ENCODE measurements at places on chromosomes 4 and X.

GRCh38 chr4:145540235-145540634 is 58.6 kb downstream of the SMAD1 start:
- no peak for DNase-seq

- DNase-seq, result no peak
These were observed 1068.2 kb downstream of the GLUD2 start for GRCh38 chrX:122115604-122116003.

- no peak for DNase-seq
These were observed 742.3 kb upstream of the POU3F4 start for GRCh38 chrX:82765811-82766210.

DNA sequence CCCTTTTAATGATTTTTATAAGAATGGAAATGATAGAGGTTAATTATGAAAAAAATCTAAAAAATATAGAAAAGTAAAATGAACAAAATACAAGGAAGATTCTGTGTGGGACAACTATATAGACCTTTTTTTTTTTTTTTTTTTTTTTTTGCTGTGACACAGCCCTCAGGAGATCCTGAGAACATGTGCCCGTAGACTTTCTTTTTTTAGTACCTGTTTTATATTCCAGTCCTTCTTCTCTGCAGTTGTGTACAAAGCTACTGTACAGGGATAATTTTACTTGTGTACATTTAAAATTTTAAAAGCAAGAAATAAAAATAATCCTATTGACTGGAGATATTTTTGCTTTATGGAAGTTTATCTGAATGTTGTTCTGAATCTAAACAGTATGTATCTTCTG is 85.5 kb downstream of the KDM6A start:
- no peak for DNase-seq

- no peak for DNase-seq
These were observed 41.1 kb downstream of the HPF1 start for GRCh38 chr4:169716677-169717076.

GRCh38 chr4:122086338-122087065 is 65.6 kb upstream of the BLTP1 start:
- DNase-seq, result no peak

- DNase-seq, result no peak
These were observed 12.9 kb upstream of the WDR19 start for GRCh38 chr4:39169426-39169825.

- DNase-seq, result no peak
These were observed 339.6 kb downstream of the ANKRD50 start for GRCh38 chr4:124372916-124373315.

GRCh38 chr4:39565878-39566600 is 38.8 kb upstream of the UGDH start:
- DNase-seq, result no peak

DNA sequence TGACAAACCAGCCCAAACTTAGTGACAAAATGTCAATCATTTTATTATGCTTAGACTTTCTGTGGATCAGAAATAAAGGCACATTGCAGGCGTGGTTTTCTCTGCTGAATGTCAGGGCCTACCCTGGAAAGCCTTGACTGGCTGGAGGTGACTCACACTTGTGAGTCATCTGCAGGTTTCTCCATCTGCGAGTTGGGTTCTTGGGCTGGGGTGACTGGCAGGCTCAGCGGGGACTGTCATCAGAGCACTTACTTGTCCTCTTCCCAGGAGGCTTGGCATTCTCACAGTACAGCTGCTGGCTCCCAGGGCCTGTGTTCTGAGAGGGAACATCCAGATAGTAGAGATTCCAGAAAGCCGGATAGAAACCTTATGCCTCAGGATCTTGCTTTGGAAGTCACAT is 153.8 kb upstream of the AGA start:
- no peak for DNase-seq

DNA sequence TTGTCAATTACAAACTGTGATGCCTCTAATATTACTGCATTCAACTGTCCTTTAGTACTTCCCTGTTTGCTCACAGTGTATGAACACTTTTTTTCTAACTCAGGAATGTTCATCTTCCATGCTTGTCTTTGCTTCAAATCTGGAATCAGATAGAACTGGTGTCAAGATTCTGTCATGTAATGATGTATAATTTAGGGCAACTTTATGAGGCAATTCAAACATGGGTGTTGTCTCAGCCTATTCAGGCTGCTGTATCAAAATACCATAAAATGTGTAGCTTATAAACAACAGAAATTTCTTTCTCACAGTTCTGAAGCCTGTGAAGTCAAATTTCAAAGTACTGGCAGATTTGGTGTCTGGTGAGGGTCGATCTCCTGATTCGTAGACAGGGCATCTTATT is 1012.9 kb downstream of the RAB28 start:
- no peak for DNase-seq

DNA sequence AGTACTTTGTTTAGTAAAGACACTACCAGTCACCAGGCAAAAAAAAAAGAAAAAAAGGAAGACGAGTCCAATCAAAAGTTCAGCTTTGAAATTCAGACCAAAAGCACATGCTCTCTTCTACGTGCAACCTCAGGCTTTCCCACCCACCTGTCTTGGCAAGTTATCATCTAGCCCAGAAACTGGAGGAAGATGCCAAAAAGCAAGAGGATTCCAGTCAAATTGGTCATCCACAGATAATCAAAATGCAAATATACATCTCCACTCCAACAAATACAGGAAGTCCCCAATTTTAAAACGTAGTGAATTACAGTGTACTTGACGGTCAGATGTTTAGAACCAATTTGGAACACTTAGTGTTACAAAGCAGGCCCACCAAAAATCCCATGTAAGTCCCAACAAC is 96.5 kb downstream of the PALLD start:
- DNase-seq, result no peak

- DNase-seq, result no peak
These were observed 332.6 kb downstream of the ARHGAP10 start for GRCh38 chr4:148064451-148064850.

GRCh38 chr4:926538-926937 is 5.6 kb downstream of the GAK start:
- peak; percentile 17 for DNase-seq

DNA sequence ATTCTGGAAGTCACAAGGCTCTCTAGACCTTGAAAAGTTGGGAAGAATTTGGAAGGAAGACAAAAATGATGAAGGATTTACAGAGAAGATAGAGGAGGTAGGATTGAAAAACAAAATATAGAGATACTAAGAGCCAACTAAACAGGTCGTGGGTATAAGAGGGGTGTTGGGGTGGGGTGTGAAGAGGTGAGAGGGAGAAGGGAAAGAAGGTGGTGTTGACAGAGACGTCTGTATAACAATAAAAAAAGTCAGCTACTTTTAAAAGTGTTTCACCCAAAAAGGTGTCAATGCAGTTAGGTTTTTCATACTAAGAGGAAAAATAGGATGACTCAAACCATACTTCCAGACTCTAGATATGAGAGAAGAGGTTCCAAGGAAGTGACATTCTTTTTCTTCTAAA is 33.0 kb upstream of the MAP3K15 start:
- DNase-seq, result no peak

DNA sequence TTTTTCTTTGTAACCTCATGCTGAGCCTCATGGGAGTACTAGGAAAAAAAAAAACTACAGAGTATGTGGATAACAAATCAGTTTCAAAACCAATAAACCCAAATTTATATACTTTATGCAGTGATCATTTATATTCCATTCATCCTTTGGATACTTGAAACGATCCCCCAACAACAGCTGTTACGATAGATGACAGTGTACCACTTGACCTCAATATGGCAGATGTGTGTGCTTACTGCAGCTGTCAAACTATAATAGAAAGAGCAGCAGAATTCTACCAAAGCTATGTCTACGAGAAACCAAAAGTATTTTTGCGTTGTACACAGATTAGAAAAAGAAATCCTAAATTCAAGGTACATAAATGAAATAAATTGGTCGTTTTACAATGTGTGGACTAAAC is 337.8 kb downstream of the PDGFC start:
- no peak for DNase-seq

- peak; percentile 39 for DNase-seq
These were observed 773 bp upstream of the VMA21 start for GRCh38 chrX:151396042-151396824.

DNA sequence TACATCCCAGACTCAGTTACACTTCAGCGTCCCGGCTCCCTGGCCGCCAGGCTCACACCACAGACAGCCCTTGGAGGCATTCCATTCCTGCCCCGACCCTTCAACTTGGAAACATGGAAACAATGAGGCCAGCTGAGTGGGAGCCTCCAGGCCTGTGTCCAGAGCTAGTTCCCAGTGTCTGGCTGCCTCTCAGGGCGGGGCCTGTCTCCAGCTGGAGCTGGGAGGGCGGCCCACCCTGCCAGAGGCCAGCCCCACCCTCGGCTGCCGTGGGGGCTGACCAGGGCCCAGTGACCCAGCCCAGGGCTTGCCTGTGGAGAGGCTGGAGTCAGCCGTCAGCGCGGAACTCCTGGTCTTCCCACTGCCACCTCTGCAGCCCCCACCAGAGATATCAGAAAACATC is 37.4 kb upstream of the SPON2 start:
- DNase-seq, result no peak

DNA sequence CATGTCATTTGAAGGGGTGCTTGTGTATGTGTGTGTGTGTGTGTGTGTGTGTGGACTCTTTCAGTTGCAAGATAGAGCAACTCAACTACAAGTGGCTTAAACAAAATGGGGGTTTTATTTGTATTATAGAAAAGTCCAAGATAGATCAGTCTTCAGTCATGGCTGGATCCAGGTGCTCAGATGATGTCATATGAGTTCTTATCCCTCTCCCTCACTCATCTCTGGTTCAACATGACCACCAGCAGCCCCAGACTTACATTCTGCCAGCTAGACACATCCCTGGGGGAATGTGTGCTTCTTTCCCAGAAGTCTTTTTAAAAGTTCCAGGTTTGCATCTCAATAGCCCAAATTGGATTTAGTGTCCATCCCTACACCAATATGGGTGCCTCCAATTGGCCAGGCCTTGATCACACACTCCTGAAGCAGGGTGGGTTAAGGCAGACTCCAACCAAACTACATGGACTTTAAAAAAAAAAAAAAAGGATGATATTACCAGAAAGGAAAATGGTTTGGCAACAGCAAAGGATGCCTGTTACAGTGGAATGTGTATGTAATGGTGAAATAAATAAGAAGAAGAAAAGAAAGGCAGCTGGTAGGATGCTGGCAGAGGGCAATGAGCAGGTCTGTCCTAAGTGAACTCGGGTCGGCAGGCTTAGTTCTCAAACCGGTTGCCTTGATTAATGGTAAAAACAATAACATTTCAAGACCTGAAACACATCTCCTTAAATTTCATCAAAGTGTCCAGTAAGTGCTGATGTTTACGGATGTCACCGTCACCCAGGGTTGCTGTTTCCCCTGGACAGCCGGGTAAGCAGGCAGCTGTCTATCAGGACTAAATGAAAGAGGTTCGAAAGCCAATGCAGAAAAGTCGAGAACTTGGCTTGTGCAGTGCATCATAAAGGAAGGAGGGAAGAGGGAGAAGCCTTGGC is 107.7 kb downstream of the SMIM20 start:
- DNase-seq, result no peak

- DNase-seq, result no peak
These were observed 90.9 kb downstream of the EFNB1 start for GRCh38 chrX:68919707-68920106.

GRCh38 chr4:43146198-43146597 is 253.7 kb downstream of the GRXCR1 start:
- no peak for DNase-seq

DNA sequence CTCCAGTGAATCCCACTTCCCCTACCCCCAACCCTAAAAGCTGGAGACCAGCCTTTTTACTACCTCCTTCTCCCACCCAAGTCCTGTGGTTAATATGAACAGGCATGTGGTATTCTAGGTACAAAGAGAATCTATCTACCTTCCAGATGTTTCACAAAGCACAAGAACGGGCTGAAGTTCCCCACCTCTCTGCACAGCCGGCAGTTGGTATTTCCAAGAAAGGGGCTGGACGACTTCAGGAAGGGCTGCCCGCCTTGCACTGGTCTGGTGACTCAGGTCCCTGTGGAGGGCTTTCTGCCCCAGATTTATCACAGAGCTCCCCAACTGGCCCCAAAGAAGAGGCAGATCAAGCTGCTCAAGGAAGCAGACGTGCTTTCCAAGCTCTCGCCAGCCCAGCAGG is 4.5 kb downstream of the FAM47E start:
- no peak for DNase-seq

DNA sequence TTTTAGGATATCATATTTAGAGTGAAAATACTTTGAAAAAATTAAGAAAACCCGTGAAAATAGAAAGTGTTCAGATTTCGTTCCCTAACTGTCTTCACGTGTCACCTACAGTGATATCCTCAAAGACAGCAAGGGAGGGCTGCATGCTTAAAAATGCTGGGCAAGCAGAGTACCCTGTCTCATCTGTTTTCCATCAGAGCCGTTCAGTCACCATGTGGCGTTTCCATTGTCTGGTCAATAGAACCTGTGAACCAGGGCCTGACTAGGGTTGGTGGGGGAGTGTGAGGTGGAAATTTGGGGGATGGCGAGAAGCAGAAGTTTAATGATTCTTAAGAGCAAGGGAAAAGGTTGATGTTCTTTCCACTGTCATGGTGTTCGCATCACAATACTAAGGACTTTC is 173.9 kb downstream of the BMPR1B start:
- DNase-seq, result no peak

- no peak for DNase-seq
These were observed 13.1 kb upstream of the RPL34 start for GRCh38 chr4:108607079-108607815.

- no peak for DNase-seq
These were observed 121.6 kb downstream of the GUCY2F start for GRCh38 chrX:109360301-109360700.

- DNase-seq, result no peak
These were observed 10.8 kb downstream of the ADH1B start for GRCh38 chr4:99310389-99310788.

- DNase-seq, result no peak
These were observed 1651.9 kb downstream of the C4orf33 start for GRCh38 chr4:130747842-130748241.

DNA sequence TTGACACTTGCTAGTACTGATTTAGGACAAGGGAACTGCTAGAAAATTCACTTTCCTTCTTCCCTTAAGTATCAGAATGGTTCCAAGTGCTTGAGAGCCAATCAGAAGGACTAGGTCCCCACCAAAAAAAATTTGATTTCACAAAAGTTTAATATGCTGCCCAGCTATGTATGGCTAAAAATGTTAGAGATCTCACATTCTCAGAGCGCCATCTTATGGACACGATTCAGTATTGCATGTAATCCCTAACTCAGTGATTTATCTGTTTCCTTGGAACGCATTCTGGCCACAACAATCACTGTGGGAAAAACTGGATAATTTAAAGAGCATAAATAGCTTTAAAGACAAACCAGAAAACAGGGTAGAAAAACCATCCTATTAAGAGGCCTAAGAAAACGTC is 255.1 kb upstream of the GPC4 start:
- DNase-seq, result no peak

Measured in activated CD4-positive, CD25-positive, alpha-beta regulatory T cell treated with anti-CD3 and anti-CD28 coated beads, Interleukin-2, amount 50 U/mL, for 72 hours (primary cell).